ENCODE measurements at places on chromosomes 16 and 17.

GRCh38 chr17:73182616-73183310 is 10.1 kb upstream of the COG1 start:
- no peak overlapping the region for H3K4me3 ChIP-seq
- H3K4me1 ChIP-seq, result no peaks in the 10 kb centered on the region

- no peak overlapping the region for H3K4me3 ChIP-seq
- peaks cover 4% of the 10 kb centered on the region for H3K4me1 ChIP-seq
- no peak for DNase-seq
- no peak overlapping the region for H3K27ac ChIP-seq
- no peaks in the 10 kb centered on the region for H3K27me3 ChIP-seq
- H3K36me3 ChIP-seq, result peaks cover 6% of the 10 kb centered on the region
Measured at GRCh38 chr17:64941761-64942160, 22.5 kb upstream of the LRRC37A3 start.

GRCh38 chr16:87391950-87392820 is at the start of gene MAP1LC3B:
MAP1LC3B (plus strand) TSS chr16:87392336; CDS start chr16:87392428, 92 bp downstream.
- peaks cover 15% of the 10 kb centered on the region for H3K36me3 ChIP-seq
- no peaks in the 10 kb centered on the region for H3K27me3 ChIP-seq
- H3K4me1 ChIP-seq, result peaks cover 26% of the 10 kb centered on the region

DNA sequence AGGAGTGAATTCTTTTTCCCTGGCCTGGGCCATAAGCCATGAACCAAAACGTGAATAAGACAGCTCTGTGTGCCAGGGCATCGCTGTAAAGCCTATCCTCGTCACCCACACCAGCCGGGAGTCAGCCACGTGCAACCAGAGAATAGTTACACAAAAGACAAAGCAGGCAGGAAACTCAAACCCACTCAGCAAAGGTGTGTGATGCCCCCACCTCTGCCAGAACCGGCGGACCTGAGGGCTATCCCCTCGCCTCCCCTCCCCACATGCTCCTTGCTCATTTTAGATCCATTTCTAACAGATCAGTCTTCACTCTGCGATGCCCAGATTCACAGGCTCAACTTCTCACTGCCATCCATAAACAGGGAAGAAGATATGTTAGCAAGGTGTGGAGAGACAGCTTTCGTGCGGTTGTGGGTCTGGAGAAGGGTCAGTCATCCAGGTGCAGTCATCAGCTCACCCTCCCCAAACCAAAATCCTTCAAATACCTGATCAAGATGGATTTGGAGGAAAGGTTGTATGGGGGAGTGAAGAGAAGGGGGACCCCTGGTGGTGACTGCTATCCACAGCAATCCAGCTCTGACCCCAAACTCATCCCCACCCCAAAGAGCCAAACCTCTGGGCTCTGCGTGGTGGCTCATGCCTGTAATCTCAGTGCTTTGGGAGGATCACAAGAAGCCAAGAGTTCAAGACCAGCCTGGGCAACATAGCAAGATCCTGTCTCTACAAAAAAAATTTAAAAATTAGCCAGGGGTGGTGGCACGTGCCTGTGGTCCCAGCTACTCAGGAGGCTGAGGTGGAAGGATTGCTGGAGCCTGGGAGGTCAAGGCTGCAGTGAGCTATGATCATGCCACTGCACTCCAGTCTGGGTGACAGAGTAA is 219.2 kb downstream of the C16orf78 start:
- no peak overlapping the region for H3K27ac ChIP-seq
- H3K4me3 ChIP-seq, result no peak overlapping the region
- H3K36me3 ChIP-seq, result no peaks in the 10 kb centered on the region
- no peaks in the 10 kb centered on the region for H3K4me1 ChIP-seq
- no peak for DNase-seq

GRCh38 chr17:35740997-35741931 is 9.8 kb downstream of the RASL10B start:
- H3K27ac ChIP-seq, result no peak overlapping the region
- peaks cover 33% of the 10 kb centered on the region for H3K27me3 ChIP-seq
- DNase-seq, result no peak
- H3K4me3 ChIP-seq, result no peak overlapping the region

GRCh38 chr17:74061758-74062157 is 141.7 kb upstream of the RPL38 start:
- H3K36me3 ChIP-seq, result no peaks in the 10 kb centered on the region
- H3K27ac ChIP-seq, result no peak overlapping the region
- H3K4me1 ChIP-seq, result no peaks in the 10 kb centered on the region
- no peak for DNase-seq
- peaks cover 32% of the 10 kb centered on the region for H3K27me3 ChIP-seq

GRCh38 chr17:42050393-42051012 is at the start of gene C17orf113:
C17orf113 (minus strand) TSS chr17:42050601; CDS start chr17:42043376, 7,225 bp downstream.
- no peaks in the 10 kb centered on the region for H3K27me3 ChIP-seq
- H3K4me1 ChIP-seq, result no peaks in the 10 kb centered on the region
- no peak for DNase-seq
- H3K27ac ChIP-seq, result no peak within 1 kb of the TSS
